ENCODE measurements at places on chromosomes 7 and 10.

DNA sequence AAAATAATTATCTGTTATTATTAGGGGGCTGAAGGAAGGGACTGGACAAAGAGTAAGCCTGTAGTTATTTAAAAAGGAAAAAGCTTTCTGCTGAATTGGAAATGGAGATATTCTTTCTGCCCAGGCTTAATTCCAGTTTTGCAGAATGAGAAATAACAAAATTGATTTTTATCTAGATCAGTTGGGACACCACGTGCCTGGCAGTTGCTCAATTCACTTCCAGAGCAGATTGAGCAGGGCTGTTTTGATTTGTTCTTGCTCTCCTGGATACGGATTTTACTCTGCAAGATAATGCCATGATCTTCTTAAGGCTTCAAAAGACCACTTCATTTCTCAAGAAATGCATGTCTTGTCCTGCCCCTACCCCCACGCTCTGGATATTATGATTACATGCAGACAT lies 524.3 kb downstream of the TCERG1L start:
- DNase-seq: no peak

- no peak for DNase-seq
These were observed 41.1 kb downstream of the SUGCT start for GRCh38 chr7:40175725-40176510.

- DNase-seq: no peak
These were observed 126.5 kb downstream of the DOCK4 start for GRCh38 chr7:112079673-112080072.

DNA sequence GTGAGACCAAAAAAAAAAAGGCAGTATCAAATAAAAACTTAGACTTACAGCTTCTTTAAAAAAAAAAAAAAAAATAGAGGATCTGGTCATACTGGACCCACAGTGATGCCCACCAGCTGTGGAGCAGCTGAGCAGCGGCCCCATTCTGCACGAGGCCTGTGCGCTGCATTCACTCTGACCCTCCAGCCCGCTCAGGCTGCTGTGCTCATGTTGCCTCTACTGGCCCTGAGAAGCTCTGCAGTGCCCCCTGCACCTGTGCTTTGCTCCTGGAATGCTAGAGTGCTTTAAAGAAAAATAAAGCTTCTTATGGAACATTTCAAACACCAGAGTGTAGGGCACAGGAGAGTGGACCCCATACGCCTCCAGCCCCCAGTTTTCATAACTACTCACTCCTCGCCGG lies 33.2 kb downstream of the TMEM120A start:
- no peak for DNase-seq

DNA sequence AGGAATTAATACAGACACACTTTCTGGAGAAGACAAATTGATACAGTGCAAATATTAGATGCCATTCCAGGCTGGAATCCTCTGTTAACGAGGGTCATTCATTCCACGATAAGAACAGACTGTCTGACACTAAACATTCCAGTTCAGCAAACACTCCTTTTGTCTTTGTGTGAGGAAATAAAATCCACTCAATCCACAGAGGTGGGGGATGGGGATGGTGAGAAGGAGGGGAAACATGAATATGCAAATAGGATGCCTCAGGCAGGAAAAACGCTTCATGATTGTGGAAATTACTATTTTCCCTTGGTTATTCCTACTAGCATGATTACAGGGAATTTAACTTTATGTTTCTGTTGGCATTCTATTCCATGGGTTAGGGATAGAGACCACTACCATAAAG lies 196.9 kb upstream of the CDCA7L start:
- DNase-seq: no peak

DNA sequence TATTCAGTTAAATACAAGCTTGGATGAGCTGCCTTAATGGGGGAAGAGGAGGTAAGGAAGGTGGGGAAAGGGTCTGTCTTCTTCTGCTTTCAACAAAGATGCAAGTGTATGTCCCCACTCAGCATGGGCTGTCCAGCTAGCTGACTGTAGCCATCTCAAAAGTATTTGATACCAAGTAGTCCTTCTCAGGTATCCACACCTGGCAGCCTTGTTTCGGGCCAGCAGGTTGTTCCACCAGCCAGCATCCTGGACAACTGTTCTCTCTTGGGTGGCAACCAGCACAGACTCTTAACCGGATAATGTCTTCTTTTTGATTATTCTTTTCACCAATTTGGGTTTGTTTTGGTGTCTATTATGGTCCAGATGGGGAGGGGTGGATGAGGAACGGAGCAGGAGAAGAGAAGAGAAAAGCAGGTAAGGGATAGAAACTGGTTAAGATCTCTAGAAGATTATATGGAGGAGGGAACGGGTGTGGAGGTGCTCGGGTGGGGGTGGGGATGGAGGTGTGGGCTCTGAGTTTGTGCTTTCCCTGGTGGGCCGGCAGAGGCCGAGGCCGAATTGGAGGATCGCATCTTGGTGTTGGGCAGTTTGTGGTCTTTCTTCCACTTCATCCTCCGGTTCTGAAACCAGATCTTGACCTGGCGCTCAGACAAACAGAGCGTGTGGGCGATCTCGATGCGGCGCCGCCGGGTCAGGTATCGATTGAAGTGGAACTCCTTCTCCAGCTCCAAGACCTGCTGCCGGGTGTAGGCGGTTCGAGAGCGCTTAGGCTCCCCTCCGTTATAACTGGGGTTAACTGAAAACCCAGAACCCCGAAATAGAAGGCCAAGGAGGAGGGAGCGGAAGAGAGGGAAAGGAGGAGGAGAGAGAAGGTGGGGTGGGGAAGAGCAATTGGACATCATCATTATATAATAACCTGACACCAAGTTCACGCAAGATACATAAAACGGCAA lies 1.5 kb downstream of the HOXA4 start:
- DNase-seq: no peak

DNA sequence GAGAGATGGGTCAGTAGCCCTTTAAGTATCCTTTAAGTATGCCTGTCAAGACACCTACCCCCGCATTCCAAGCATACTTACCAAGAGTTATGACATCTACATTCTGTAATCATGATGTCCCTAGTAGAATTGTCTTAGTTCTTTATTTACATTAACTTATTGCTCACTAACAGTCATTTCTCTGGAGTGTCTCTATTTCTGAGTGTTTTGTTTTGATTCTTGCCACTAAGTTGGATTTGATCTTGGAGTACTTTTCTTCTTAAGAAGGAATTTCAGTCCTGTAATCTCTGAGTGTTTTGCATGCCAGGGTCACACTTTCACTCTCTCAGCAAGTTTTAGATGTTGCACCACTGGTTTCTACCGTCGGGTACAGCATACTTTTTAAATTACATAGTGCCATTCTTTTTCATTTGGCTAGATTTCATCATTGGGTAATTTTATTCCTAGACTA lies 1053.9 kb downstream of the KCNMA1 start:
- no peak for DNase-seq

DNA sequence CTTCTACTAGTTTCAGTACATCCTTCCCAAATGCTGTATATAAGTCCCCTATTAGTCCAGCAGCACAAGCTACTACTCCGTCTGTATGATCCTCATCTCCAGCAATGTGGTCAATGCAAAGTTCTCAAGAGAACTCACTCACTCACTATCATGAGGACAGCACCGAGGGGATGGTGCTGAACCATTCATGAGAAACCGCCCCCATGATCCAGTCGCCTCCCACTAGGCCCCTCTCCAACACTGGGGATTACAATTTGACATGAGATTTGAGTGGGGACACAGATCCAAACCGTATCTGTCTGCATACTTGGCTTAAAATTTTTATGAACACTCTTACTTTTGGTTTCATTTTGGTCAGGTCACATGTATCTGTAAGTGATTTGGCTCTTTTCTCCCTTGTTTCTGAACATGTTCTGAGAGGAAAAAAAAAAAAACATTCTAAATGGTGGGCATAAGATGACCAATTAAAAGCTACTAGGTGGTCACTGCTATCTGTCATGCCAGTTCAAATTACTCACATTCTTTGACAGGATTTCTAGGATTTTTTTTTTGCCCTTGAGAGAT lies 60.1 kb downstream of the ZNF783 start:
- no peak for DNase-seq

GRCh38 chr10:27258838-27259812 lies 18.5 kb upstream of the ACBD5 start:
- DNase-seq: no peak

Measured in posterior cingulate gyrus (tissue), 11 donors.